ENCODE measurements at places on chromosomes 6 and 20. TPM values are rescaled to one million over a fixed set of nuclear protein-coding genes. Genes with fewer than 3 reads are reported as not detected.

GRCh38 chr6:122770835-122771601 is 8.5 kb upstream of the FABP7 start:
- no peak for DNase-seq

- DNase-seq = no peak
Observed at GRCh38 chr6:35833536-35833935, 28.4 kb downstream of the LHFPL5 start.

DNA sequence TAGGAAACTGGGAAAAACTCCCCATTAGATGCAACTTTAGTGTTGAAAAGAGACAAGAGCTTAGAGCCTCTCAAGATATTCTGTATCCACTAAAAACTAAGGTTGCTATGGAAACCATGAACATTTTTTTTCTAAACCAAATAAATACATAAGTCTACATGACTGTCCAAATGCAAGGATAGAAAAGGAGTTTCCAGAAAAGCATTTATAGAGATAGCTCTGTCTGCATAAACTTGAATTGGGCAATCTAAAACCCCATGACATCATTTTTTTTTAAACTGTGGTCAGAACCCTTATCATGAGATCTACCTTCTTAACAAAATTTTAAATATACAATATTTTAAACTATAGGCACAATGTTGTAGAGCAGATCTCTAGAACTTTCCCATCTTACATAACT is 36.4 kb upstream of the FAM83B start:
- no peak for DNase-seq

Gene PHACTR1
- not detected for total RNA-seq

All from SJSA1 (cell line).